ENCODE measurements at places on chromosomes 2 and 18. TPM values are rescaled to one million over a fixed set of nuclear protein-coding genes. Genes with fewer than 3 reads are reported as not detected.

DNA sequence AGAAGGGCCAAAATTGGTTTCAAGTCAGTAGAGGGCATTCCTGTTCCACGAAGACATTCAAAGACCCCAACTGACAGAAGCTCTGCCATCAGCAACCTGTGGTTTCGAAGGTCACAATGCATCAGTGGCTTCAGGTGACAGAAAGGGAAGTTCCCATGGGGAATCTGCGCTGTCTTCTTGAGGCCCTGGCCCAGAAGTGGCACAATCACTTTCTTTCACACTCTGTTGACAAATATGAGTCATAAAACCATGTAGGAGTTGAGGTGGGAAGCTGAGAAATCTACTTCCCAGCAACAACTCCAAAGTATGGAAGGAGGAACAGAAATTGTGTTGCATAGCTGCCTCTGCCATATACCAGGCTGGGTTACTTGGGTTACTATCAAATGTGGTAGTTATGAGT, 621.1 kb upstream of the FANCL start:
- DNase-seq, result no peak

GRCh38 chr2:17387591-17387990, 130.6 kb downstream of the RAD51AP2 start:
- DNase-seq, result no peak

GRCh38 chr18:10374195-10374594, 80.2 kb upstream of the APCDD1 start:
- no peak for DNase-seq

DNA sequence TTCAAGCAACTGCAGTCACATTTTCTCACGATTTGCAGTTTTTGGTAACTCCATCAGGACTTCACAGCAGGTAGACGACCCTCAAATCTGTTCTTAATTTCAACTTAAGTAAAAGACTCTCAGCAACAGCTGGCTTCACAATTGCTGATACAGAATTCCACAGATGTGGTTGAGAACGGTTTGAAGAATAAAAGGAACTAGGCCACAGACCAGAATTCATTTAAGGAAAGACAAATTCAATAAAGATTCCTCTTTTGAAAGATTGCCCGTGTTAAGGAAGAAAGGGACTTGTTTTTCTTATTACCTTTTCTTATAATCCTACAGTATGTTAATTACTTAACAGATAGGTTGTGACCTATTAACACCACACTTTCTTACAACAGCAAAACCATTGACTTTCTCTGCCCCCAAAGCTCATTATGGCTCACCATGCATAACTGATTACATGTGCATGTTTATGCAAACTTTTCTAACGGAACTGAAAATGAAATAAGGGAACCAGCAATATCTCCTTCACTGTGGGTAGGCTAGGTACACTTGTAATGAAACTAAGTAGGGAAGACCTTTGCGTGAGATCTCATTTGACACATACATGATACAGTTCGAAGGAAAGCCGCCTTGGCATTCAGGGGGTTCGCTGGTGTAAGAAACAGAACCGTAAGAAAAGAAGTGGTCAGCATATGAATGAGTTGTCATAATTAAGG, 4.7 kb upstream of the ZNF516 start:
- no peak for DNase-seq

DNA sequence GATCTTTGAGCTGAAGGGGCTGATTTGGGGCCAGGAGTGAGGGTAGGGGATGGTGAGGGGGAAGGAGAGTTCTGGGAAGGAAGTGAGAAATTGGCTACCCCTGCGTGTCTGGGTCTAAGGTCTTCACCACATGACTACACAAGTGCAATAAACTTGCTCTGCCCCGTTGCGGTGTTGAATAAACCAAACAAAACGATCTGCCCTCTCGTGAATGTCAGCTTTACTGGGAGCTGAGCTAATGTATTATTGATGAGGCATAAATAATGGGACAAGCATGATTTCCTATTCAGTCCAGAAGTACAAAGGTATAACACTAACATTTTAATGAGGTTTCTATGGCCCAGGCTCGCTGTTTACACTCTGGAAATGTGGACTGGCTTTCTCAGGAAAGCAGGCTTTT, 8.0 kb upstream of the CFAP221 start:
- DNase-seq, result no peak

DNA sequence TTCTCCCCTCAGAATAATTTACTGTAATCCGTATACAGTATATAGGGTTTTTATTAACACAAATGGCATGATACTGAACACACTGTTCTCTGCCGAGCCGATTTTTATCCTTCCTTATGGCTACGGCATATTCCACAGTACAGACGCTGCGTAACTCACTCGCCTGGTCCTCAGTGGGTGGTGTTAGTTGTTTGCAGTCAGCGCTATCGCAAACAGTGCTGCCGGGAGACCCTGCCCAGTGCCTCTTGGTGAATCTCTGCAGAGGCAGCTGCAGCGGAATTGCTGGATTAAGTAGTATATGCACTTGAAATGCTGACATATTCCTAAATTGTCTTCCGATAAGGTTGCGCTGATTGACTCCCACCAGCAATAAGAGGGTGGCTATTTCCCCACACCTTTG, 73.9 kb downstream of the MARCO start:
- DNase-seq, result no peak

- no peak for DNase-seq
Measured at GRCh38 chr2:195269220-195269619, 387.8 kb upstream of the SLC39A10 start.

- DNase-seq, result peak; percentile 48
Measured at GRCh38 chr2:219183151-219183772, 5.2 kb downstream of the RETREG2 start.

DNA sequence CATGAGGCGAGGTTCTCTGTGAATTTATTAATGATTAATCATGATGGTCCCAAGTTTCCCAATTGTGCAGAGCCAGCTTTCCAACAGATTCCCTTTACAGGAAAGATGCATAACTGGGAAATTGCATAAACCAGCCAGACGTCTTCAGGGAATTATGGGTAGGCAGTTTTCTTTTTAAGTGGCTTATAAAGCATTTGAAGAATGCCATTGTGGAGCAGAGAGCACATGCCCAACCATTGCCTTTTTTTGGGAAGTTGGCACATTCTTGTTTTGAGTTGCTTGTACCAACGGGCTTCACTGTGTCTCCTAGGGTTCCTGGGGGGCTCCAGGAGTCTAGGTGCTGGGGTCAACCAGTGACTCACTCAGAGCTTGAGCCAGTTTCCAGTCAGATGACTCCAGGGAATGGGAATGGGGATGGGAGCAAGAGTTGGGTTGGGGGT, 231.7 kb upstream of the FOSL2 start:
- DNase-seq, result no peak

GRCh38 chr18:64220941-64221340, 72.1 kb upstream of the LINC00305 start:
- no peak for DNase-seq

- DNase-seq, result no peak
Measured at GRCh38 chr2:56476509-56477071, 292.8 kb downstream of the CCDC85A start.

- no peak for DNase-seq
Measured at GRCh38 chr2:183035954-183036669, 2.1 kb downstream of the NCKAP1 start.

DNA sequence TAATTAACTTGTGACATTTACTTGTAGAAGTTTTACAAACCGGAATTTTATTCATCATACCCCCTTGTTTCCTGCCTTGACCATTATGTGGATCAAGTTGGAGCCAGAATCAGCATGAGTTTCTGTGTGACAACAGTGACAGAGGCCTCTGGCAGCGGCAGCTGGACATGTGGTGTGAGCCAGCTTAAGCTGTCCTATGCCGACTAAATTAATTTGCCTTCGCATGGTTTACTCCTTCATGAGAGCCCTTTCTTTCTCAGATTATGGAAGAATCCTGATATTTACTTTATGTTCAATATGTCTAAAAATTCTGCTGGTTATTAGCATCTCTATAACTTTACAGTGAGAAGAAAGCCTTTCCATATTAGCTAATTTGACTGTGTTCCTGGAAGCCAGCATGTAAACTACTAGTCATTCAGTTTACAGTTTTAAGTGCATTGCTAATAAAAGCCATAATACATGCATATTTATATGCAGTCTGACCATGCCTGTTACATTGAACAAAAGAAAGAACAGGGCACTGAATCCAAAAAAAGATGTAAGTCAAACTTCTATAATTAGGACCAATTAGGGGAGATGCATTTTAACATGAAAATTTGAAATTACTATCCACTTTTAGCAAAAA, 495.8 kb upstream of the ACVR2A start:
- no peak for DNase-seq

DNA sequence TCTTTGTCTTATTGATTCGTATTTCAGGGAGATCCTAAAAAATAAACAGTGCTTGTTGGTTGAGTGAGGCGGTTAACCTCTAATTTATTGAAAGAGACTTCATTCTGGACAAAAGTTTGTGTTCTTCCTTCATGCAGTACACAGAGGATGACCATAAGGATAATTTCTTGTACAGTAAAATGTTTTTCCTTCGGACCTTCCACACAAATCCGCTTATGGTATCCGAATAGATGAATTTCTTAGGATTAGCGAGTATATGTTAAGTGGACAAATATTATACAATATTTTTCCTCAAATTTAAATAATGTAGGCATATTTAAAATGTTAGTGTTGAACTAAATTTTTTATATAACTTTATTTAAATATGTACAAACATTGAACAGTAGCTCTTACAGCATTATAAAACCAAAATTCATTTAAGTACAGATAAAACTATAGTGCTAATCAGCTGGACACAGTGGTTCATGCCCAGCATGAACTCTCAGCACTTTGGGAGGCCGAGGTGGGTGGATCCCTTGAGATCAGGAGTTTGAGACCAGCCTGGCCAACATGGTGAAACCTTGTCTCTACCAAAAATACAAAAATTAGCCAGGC, 84.4 kb downstream of the LPIN1 start:
- no peak for DNase-seq

DNA sequence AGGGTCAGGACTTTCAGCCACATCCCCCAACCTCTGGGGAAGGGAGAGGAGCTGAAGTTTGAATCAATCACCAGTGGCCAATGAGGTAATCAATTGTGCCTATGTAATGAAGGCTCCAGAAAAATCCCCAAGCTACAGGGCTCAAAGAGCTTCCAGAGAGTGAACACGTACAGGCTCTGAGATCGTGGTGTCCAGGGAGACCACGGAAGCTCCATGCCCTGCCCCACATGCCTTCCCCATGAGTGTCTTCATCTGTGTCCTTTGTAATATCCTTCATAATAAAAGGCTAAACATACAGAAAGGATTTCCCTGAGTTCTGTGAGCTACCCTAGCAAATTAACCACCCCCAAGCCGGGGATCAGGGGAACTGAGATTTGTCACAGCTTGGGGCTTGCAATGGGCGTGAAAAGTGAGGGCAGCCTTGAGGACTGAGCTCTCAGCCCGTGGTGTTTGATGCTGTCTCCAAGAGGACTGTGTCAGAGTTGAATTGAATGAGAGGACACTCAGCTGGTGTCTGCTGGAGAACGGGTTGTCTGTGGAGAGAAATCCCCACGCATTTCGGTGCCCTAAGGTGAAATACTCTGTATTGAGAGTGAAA, 25.5 kb upstream of the TUBB6 start:
- no peak for DNase-seq

DNA sequence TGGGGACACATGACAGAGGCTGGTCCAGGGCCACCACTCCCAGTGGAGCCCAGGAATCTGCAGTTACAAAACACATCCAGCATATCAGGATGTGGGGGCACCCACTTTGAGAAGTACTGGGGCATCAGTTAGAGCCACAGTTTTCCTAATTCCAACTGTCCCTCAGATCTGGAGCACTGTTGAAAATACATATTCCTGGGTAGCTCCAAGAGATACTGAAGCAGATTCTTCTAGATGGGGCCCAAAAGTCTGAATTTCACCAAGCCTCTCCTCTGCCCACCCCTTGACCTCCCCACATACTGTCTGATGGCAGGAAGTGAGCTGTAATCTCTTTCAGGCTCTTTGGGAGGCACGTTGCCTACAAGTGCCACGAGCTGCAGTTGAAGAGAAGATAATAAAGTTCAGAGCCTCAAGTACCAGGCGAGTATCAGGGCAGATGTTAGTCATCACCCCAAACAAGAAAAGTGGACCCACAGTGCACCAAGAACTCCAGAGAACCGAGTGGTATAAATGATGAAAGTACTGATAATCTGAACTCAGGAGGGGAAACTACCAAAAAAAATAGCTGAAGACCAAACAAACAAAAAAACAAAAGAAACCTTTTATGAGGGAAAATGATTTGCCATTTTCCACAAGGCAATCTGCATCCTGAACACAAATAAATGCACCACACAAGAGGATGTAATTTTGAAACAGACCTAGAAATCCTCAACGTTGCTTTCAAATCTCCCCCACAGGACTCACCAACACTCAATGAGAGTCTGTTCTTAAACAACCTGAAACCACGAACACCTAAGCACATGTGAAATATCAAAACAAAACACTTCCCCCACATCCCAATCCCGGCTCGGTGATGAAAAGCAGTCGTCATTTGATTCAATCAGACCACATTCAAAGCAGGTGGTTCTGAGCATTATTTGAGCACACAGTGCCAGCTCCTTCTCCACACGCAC, 98.7 kb downstream of the TCF4 start:
- DNase-seq, result no peak

- peak; percentile 64 for DNase-seq
Measured at GRCh38 chr2:127051116-127052056, 55.6 kb downstream of the BIN1 start.

DNA sequence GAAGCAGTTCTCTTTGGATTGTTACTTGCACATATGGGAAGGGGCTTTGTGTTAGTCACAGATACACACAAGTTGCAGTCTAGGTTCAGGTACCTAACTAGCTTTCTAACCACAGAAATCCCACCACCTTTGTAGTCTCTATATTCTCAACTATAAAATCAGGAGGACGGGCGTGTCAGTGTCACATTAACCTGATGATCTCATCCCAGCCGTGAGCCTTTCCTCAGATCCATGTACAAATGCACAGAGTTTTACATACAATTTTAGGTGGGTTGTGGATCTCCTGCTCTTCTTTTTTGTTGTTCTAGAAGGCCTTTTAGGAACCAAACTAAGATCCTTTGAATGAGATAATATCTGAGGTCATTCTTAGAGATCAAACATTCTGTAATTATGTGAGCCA, 94.0 kb downstream of the ZNF532 start:
- no peak for DNase-seq

AMER3 gene
- 1.4 TPM for total RNA-seq

SERPINB13 gene
- not detected for total RNA-seq

LRP1B gene
- total RNA-seq, result 3.2 TPM

PASK gene
- 5.0 TPM for total RNA-seq

KCNS3 gene
- total RNA-seq, result 30.2 TPM

TWIST2 gene
- total RNA-seq, result 92.2 TPM

PROC gene
- not detected for total RNA-seq

ACOXL gene
- total RNA-seq, result not detected

PCARE gene
- total RNA-seq, result not detected

FASTKD1 gene
- 15.1 TPM for total RNA-seq

ANKRD36C gene
- total RNA-seq, result 38.2 TPM

All from sigmoid colon (tissue), 7 donors.